Natural killer cell (primary cell): ENCODE measurements at places on chromosomes 7 and 10. TPM values are rescaled to one million over a fixed set of nuclear protein-coding genes. Genes with fewer than 3 reads are reported as not detected.

Gene POM121L12
- total RNA-seq: not detected

Gene PTCD1
- total RNA-seq: 6.6 TPM

DNA sequence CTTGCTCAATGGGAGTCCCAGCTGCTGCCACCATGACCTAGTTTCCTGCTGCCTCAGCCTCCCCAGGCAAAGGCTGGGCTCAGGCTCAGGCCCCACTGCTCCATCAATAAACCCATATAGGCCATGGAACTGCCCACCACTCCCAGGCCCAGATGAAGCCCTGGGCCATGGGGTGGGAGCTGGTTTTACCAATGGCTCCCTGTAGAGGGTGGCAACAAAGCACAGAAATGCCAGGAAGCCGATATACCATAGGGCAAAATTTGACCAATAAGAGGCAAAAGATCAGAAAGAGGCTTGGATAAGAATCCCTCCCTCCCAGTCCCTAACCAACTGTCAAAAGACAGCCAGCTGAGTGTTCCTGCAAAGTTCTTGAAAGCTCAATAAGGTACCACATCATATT lies 101.8 kb upstream of the DOCK1 start:
- no peak for DNase-seq

DNA sequence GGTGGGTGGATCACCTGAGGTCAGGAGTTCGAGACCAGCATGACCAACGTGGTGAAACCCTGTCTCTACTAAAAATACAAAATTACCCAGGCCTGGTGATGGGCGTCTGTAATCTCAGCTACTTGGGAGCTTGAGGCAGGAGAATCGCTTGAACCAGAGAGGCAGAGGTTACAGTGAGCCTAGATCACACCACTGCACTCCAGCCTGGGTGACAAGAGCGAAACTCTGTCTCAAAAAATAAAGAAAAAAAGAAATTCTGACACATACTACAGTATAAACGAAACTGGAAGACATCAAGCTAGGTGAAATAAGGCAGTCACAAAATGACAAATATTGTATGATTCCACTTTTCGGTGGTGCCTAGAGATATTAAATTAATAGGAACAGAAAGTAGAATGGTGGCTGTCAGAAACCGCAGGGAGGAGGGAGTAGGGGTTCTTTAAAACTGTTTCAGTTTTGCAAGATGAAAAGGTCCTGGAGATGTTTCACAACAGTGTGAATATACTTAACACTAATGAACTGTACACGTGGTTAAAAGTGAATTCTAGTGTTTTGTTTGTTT lies 23.2 kb downstream of the PILRA start:
- peak; percentile 70 for DNase-seq

Gene NRF1
- total RNA-seq: 39.8 TPM

- no peak for DNase-seq
These were observed 704.4 kb upstream of the CELF2 start for GRCh38 chr10:10313149-10313835.

DNA sequence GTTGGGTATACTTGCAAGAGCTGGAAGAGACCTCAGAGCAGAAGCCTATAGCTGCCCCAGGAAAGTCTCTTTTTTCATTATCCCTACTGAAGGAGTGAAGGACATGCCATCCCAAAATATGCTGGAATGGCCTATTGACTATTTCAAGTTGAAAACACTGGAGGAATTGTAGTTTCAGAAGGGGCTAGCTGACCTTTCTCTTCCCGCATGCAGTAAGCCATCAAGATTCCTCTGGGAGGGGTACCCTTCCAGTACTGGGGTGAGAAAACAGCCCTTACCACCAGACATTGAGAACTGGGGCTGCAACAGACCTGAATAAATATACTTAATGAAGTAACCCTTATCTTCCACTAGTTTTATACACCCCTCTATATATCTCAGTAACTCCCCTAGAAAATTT lies 41.7 kb downstream of the CHCHD3 start:
- no peak for DNase-seq

- DNase-seq: no peak
These were observed 103.3 kb downstream of the LHPP start for GRCh38 chr10:124564881-124565280.

Gene STEAP2
- total RNA-seq: 0.05 TPM

DNA sequence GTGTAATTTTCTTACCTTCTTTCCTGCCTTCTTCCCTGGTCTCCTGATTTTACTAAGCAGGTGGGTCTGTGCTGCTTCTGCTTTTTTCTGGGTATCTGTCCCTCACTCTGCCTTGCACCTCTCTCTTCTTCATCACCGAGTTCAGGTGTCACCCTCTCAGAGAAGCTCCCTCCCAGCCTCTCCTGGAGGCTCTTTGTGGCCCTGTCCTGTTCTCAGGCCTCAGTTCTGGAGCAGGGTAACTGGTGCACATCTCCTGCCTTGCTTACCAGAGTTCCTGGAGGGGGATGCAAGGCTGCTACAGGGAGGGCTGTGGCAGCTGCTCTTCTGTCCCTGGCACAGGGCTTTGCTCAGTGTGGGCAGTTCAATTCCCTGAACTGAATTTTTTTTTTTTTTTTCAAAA lies 66.1 kb downstream of the RBM33 start:
- DNase-seq: no peak

GRCh38 chr7:123635551-123636359 lies 19.9 kb upstream of the LMOD2 start:
- no peak for DNase-seq

GRCh38 chr7:98315318-98315993 lies 34.0 kb downstream of the BRI3 start:
- DNase-seq: no peak

GRCh38 chr10:72981882-72982529 lies 27.4 kb upstream of the PLA2G12B start:
- DNase-seq: no peak

Gene PNLIPRP2
- total RNA-seq: not detected

DNA sequence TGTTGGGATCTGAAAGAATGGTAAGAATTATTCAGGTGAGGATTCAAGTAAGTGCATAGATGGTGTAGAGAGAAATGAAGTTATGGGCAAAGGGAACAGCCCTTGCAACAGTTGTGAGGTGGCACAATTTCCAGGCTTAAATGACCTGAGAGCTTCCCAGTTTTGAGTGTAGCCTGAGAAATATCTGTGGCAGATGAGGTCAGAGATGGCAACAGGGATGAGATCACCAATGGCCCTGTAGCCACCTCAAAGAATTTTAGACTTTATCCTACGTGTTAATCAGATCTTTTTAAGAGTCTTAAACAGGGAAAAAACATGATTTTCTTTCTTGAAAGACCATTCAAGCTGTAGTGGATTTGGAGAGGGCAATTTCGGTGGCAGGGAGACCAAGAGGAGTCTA lies 1.9 kb upstream of the NRF1 start:
- DNase-seq: no peak

- no peak for DNase-seq
These were observed 1094.0 kb downstream of the KCNMA1 start for GRCh38 chr10:76543655-76544054.

GRCh38 chr10:132420981-132421846 lies 24.2 kb downstream of the PWWP2B start:
- DNase-seq: peak; percentile 49

- DNase-seq: no peak
These were observed 14.7 kb downstream of the CFAP58 start for GRCh38 chr10:104368381-104368780.
